NT2/D1 (cell line): ENCODE measurements at places on chromosomes 16 and 17.

DNA sequence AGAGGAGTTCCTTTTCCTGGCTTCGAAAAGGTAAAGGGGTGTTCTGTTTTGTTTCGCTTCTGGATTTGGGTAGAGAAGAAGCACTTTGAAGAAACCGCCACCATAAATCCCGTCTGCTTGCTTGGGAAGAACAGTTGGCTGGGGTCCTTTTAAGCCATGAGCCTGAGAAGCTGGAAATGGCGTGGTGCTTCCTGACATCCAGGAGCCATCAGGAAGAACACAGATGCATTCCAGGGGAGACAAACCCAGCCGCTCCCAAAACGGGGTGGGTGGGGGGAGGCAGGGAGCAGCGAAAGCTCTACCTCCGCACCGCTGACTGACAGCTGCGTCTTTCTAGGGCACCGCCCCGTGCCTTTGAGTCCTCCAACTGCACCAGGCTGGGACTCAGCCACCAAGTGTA is 91.6 kb downstream of the ZDHHC7 start:
- no peak for DNase-seq

DNA sequence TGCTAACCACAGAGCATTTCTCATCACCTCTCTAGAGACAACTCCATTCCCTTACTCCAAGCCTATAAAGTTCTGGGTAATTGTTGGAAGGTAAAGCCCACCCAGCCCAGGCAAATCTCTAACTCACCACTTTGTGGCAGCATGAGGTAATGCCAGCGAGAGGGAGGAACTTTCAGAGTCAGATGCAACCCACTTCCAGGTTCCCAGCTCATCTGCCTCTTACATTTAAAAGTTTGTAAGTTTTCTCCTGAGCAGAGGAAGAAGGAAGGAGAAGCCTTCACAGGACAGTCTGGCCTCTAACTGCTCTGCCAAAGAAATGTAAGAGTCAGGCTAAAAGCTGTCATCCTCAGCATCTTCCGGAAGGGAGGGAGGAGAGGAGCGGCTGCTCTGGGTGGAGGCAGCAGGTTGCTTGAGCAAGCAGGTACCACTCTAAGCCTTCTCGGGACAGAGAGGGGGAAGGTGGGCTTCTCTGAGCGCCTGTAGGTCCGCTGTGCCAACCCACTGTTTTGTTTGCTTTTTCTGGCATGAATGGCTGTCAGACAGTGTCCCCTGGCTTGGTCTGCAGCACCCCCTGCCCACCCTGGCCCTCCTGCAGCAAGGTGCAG is 1.0 kb downstream of the ZNF319 start:
- DNase-seq = no peak

DNA sequence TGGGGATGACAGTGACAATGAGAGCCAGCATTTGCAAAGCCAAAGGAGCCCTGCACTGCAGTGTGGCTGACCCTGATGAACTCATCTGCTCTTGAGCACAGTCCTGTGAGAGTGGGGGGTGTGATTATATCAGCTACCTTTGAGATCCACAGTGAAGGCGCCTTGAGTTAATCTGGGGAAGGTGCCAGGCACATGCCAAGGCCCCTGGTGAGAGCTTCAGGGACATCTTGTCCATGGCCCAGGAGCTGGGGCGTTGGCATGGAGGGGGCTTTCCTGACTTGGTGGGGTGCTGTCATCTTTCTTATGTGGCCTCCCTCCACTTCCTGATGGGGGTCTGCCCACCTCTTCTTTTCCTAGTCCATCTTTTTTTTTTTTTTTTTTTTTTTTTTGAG is 86.5 kb downstream of the SNX29 start:
- DNase-seq = no peak

DNA sequence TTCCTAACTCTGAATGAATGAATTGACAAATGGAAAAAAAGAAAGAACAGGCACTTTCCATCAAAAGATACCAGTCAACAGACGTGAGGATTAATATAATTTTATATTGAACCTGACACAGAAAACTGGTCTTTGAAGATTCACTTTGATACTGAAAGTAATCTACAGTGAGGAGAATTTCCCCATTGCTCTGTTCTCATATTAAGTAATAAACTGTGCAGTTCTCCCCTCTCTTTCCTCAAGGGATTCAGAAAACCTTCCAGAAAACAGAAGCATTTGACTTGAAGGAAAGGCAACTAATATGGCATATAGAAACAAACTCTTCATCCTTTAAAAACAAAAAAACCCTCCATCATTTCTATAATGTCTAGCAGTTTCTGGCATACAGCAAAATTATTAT is 2.2 kb downstream of the TEX2 start:
- DNase-seq = no peak

- no peak for DNase-seq
These were observed 4.7 kb upstream of the EIF1 start for GRCh38 chr17:41684035-41684434.

DNA sequence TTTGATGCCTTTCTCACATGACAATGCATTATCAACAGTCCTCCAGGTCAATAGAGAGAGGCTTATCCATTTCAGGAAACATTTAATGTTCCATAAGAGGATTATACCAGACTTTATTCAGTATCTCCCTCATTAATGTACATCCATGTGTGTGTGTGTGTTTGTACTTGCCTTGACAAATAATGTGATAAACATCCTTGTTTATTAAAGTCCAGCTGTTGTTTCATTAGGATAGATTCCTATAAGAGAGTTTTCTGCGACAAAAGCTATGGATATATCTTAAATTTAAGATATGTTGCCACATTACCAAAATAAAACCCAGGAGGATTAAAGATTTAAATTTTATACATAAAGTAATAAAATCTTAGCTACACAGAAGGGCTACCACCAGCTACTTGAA is 492.6 kb downstream of the TOX3 start:
- no peak for DNase-seq

DNA sequence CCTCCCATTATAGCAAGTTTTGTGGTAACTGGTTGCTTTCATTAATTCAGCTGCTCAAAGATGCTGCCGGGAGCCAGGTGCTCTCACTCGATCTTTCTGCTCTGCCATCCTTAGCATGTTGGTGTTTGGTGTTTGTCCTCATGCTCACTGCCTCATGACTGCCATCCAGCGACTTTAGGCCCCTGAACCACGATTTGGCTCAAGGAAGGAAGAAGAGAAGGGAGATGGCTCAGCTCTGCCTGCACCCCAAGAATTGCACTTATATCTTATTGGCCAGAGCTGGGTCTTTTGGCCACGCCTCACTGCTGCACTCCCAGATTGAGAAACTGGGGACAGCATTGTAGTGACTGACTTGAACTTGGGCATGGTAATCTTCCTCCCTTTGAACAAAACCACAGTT is 52.7 kb downstream of the ARSG start:
- DNase-seq = no peak

DNA sequence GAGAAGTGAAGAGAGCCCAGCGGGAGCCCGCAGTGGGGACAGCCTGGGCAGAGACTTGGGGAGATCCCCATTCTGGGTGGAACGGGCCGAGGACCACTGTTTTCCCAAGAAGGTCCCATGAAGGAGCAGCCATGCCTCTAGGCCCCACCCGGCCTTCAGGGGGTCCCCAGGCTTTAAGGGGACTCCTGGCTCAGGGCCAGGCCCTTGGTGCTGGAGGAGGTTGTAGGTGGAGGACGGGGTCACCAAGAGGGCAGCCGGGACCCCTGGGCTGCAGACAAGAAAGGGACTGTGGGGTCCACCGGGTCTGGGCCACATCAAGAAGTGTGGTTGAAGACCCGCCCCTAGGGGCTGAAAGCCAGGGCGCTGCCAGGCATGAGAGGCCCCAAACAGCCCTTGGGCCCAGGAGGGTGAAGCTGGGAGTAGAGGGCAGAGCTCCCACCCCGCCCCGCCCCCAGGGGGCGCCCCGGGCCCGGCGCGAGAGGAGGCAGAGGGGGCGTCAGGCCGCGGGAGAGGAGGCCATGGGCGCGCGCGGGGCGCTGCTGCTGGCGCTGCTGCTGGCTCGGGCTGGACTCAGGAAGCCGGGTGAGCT is at the start of gene PRSS21:
TSS of gene PRSS21 (plus strand) at position 487 of the 589 bp plus-strand sequence. CDS start at position 519, 32 bp downstream.
- no peak for DNase-seq
